ENCODE measurements at places on chromosomes 1 and 21.

DNA sequence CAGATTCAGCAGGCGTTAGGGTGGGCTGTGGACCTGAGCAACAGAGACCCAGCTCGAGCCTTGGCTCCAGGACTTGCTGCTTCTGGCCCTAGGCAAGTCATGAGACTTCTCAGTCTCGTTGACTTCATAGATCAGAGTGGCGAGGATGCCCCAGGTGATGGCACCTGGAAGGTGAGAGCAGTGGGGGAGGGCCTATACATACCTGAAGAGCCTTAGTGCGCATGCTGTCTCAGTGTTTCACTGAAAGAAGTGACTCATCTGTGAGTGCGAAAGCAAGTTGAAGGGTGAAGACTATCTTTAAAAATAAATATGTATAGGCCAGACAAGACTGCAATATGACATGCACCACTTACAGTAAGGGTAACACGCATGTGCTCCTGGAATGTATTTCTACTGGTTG lies 10.1 kb downstream of the PLEKHA6 start:
- no peak for DNase-seq

DNA sequence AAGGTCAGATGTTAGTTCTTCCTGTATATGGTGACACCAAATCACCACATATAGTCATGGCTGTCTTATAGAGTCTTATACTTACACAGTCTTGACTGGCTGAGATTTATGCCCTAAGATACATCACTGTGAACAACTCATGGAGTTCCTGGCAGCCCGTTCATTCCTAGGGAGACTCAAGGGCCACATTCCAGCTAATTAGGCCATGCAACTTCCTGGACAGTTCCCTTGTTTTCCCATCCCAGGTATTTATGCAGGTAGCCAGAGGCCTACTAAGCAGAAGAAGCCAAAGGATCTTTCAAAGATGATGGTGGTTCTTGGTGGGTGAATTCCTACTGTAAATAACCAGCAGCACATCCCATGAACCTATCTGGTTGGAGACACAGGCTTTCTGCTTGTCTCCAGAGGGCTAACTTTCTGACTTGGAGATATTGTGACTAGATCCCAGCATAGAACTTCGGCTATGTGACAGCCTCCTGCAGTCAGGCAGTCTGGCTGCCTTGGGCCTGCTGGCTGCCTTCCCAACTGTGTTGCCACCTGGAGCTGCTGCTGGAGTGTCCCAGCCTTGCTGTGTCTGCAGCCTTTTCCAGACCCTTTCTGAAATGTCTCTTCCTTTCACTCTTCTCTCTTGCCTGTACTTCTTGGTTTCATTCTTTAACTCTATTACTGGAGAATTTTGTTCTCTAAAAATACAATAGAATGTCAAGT lies 283.8 kb downstream of the CACNA1E start:
- no peak for DNase-seq

GRCh38 chr21:28875078-28875477 lies 117.6 kb downstream of the LTN1 start:
- no peak for DNase-seq

- no peak for DNase-seq
Observed at GRCh38 chr1:175665616-175666015, 77.8 kb downstream of the TNR start.

DNA sequence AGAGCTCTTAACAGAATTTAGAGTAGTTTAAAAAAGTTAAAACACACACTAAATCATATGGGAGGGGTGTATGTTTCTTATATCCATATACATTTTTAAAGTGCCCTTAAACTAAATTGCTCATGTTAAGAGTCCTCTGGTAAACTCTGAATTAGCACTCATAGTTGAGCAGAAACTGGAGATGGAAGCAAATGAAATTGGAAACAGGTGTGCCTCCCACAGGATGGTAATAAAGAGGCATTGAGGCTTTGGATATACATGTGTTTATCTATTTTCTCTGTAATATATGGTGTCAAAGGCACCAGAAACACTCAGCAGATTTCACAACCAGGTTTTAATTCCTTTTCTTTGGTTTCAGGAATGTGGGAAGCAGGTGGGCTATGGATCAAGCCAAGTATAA lies 188.6 kb downstream of the HS2ST1 start:
- no peak for DNase-seq

DNA sequence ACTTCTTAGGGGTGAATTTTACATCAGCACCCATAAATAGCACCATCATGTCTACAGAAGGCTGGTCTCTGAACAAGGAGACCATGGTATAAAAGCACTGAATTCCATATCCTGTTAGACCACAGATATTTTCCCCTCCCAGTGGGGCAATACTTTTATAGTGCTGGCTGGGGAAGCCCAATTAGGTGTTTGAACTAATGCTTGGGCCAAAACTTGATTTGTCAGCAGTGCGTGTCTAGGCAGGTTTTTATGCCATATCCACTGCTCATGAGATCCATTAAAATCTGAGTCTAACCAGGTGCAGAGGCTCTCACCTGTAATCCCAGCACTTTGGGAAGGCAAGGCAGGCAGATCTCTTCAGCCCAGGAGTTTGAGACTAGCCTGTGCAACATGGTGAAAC lies 623.0 kb downstream of the NPHP4 start:
- DNase-seq, result no peak

- DNase-seq, result no peak
Observed at GRCh38 chr1:233936842-233937241, 32.4 kb downstream of the SLC35F3 start.

DNA sequence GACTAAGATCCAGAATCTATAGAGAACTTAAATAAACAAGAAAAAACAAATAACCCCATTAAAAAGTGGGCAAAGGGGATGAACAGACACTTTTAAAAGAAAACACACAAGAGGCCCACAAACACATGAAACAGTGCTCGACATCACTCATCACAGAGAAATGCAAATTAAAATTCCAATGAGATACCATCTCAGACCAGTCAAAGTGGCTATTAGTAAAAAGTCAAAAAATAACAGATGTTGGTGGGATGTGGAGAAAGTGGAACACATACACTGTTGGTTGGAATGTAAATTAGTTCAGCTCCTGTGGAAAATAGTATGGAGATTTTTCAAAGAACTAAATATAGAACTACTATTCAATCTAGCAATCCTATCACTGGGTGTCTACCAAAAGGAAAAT lies 143.1 kb downstream of the IFI44 start:
- no peak for DNase-seq

DNA sequence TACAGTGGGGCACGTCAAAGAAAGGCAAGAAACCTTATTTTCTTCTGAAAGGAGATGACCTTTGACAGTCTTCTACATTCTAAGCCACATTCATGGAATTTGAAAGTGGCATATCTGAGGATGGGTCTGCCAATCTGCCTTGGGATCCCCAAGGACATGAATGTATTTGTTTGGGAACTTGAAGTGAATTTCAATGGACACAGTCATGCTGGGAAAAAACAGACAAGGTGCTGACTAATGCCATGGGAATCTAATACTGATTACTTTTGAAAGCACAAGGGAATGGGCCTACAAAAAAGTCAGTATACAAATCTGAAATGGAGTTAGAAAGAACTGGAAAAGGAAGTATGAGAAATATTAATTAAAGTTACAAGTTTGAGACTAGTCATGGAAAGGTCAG lies 128.8 kb downstream of the KCNJ6 start:
- DNase-seq, result no peak

DNA sequence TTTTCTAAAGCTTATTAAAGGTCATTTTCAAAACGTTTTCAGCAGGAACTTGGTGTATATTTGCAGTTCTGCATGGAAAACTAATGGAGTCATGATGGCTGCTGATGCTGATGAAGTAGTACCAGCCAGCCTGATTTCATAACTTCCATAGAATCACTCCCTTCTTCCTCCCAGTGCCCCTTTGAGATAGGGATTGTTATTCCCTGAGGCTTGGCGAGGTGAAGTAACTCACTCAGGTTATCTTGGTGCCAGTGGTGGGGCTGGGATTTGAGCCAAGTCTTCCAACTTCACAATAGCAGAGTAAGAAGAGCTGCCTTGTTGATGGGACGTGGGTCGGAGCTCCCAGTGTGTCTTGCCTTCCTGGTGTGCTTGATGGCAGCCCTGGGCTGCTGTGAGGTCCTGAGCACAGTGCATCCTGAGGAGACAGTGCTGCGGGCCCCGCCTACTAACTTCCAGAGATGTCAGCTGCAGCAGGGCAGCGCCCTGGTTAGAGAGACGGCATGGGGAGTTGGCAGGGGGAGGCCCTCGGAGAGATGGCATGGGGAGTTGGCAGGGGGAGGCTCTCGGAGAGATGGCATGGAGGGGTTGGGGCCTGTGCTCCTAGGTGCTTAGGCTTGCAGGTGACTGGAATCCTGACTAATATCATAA lies 92.6 kb downstream of the PCBP3 start:
- DNase-seq, result no peak

Measured in NCI-H1694 treated with DMSO at 0.1 percent for 48 hours (cell line).